Stimulated activated CD4-positive, alpha-beta T cell treated with anti-CD3 and anti-CD28 coated beads, TNF-alpha, amount 100 ng/mL, for 4 hours (primary cell): ENCODE measurements at places on chromosomes 2 and 18.

DNA sequence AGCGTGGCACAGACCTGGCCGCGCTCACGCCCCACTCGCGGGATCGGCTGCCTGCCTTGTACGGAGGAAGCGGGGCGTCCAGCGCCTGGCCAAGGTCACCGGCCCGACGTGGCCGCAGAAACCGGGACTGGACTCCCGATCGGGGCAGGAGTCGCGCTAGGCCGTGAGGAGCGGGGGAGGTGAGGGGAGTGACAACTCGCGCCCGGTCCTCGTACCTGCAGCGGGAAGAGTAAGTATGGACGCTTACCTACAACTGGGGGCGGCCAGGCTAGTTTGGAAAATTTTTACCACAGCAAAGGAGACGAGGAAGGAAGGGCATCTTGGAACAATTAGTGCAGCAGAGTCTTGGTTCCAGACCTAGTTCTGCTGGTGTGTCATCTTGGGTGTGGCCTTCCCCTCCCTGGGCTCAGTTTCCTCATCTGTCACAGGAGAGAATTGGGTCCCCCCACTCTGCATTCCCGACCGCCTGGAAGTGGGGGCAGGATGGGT, 693 bp downstream of the UBE2F start:
- no peak for DNase-seq

DNA sequence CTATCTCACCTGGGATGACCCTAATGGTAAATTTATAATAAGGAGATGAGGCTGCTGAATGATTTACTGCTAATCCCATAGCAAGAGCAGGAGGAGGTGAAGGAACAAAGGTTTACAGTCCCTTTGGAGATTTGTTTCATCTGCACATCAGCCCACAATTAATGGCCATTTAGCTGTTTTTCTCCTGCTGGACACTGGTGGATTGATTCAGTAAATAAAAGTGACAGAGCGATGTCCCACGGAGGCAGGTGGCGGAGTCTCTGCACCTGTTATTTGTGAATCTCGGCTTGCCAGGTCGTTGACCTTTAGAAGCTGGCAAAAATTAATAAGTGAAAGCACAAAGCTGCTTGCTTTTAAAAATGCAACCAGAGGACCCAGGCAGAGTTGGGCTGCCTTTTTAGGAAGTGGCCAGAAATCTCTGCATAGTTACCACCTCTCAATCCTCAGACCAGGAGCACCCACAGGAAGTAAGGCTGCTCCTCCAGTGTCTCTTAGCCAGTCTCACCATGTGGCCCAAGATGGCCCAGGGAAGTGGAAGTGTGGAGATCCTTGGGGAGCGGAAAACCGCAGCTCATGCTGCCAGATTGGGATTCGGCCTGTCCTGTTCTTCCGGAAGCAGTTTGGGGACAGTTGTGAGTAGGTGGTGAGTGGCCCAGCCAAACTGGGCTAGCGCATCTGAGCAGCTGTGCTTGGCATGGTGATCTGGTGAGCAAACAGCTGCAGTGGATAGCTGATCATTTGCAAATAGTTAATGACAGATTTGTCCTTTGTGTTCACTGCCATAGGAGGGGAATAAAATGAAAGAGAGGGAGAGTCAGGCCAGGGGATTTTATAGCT, 1005.7 kb upstream of the PIK3C3 start:
- DNase-seq, result no peak

- no peak for DNase-seq
Measured at GRCh38 chr2:79669714-79670113, 156.9 kb downstream of the CTNNA2 start.

DNA sequence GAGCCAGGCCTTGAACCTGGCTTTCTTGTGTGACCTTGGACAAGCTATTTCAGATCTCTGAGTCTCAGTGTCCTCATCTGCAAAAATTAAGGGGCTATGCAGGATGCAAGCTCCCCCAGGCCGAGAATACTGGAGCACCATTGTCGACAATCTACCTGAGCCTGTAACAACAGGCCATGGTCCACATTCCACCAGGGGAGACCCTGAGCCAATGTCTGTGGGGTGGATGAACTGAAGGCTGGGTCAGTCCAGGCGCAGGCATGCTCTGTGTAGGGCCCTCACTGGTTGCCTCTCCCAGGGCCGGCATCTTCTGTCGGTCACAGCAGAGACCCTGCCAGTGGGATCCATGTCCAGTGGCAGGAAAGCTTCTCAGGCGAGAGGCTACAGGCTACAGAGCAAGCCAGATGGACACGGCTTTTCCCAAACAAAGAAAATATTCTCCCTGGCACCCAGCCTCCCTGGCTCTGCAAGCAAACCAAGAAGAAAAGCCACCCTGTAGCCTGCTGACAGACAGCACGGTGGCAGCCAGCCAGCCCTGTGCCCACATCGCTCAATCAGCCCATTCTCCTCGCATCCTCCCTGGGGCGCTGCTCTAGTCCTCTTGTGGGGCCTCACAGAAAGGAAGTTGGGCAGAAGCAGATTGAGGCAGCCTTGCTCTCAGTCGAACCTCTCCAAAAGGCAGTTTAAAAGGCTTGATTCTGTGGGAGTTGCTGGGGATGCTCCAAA, 48.7 kb upstream of the FZD7 start:
- no peak for DNase-seq

- DNase-seq, result no peak
Measured at GRCh38 chr2:81481242-81481993, 1176.9 kb upstream of the LRRTM1 start.

DNA sequence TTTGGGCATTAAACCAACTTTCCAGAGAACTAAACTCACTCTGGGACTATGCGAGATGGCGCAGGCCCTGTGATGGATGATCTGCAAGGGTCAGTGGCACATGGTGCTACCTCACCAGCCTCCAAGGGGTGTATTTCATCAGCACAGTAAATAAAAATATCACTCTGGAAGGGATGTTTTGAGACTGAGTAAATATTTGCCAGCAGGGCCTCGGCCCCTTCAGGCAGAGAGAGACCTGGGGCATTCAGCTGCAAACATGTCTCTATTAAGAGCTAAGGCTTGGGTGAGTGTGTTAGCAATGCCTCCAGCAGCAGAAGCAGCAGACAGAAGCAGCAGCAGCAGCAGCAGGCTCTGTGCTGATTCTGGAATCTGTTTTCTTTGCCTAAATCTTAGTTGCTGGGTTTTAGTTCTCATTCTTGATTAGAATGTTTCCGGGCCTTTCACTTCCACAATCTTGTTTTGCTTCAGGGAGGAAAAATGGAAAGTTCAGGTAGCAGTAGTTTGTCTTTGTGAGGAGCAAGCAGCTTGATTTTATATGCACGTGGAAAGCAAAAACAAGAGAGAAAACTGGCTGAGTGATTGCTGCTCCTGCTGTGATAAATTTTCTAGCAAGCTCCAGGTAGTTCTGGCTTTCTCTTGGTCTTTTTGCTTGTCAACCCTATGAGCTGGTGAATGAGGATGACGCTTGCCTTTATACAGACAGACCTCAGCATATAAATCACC, 18.6 kb downstream of the ADCYAP1 start:
- no peak for DNase-seq

DNA sequence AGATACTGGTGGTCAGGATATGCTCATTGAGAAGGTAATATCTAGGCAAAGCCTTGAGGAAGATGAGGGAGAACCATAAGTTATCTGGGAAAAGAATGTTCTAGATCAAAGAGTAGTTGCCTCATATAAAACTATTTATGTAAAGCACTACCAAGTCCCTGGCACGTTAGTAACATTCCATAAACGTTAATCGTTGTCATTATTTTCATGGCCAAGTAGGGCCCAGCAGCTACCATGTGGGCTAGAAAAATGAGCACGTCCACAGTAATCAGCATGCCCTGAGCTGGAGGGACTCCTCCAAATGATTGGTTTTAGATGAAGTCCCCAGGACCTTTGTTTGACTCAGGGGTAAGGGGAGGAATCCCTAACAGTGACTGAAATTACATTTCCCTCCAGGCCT, 32.7 kb upstream of the AFTPH start:
- no peak for DNase-seq

DNA sequence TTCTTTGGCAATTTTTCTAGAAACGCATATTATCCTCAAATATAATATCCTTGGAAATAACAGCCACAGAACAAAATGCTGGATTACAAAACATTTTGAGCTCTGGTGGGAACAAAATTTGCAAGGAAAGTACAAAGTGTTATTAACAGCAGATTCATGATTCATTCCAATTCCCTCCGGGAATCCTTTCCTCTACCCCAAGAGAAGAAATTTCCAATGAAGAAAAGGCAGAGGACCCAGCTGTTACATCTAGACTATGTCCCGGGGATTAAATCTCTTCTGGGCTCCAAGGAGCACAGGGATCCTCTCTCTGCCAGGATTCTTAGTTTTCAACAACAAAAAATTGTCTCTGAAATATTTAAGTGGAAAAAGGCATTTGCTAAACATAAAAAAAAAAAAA, 51.6 kb upstream of the TMEFF2 start:
- DNase-seq, result no peak

DNA sequence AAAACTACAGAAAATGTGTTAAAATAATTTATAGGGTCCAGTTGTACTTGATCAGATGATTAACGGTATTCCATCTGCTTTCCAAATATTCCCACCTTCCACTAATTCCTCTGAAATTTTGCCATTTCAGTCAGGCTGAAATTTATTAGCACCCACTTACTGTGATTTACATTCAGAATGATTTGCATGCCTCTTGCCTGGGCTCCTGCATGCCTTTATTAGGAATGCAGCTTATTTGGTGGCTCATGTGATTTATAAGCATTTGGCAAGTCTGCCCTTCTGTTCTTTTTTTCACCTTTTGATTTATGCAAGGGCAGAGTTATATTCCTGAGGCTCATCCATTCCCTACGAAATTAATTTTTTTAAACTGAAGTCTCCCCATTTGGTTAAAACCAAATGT, 1594.5 kb upstream of the PIK3C3 start:
- DNase-seq, result no peak

DNA sequence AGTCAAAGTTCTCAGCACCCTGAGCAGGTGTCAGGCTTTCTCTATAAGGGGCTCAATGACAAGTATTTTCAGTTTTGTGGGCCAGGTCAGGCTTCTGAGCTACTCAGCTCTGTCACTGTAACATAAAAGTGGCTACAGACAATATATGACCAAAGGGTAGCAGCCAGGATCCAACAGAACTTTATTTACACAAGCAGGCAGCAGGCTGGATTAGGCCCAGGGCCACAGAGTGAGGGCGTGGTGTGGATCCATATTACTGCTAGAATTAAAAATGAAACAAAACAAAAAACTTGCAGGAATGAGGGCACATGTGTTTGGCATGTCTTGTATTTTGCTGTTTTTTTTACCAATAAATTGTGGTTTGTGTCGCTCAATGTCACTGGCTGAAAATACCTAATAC, 143.7 kb downstream of the EIPR1 start:
- no peak for DNase-seq

GRCh38 chr2:133523406-133523805, 44.9 kb downstream of the NCKAP5 start:
- no peak for DNase-seq

DNA sequence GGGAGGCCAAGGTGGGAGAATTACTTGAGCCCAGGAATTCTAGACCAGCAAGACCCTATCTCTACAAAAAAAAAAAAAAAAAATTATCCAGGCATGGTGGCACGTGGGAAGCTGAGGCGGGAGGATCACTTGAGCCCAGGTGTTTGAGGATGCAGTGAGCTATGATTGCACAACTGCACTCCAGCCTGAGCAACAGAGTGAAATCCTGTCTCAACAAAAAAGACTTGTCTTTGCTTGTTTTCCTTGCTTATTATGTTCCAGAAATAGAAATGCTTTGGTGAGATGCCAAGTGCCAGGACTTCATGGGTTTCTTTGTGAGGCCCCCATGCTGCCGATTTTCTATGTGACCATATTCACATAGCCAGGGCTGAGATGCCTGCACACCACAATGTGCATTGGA, 9.0 kb downstream of the DCDC2C start:
- DNase-seq, result no peak

- no peak for DNase-seq
Measured at GRCh38 chr2:70044290-70045040, 42.8 kb upstream of the PCBP1 start.

DNA sequence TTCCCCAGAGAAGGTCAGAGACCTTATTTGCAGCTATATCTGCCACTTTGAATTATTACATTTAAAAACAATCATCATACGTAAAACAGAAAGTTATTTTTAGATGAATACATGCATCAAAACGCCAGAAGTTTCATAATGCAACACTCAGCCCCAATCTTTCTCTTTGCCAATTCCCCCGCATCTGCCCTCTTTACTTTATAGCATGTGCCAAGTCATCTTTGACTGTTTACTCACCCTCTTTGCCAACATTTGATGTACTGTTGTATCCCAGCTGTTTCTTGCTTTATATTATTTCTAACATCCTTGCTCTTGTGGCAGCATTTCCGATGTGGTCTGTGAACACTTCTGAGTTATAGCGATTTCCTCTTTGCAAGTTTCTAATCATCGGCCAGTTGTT, 86.2 kb downstream of the CRIM1 start:
- no peak for DNase-seq

DNA sequence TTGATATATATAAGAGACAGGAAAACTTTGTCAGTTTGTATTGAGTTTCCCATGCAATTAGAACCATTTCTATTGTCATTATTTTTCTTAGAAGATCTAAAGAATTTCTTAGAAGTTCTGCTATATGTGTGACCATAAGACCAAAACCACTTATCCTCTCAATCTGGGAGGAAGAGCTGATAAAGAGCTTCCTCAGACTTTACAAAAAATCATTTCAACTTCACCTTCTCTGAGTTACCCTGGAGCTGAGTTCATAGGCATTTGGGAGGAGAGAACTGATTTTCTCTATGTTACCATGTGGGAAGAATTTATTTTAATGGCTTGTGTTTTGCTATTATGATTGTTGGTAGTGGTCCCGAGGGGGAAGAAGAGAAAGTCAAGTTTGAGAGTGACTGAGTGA, 329.3 kb downstream of the GPD2 start:
- DNase-seq, result no peak

- DNase-seq, result no peak
Measured at GRCh38 chr2:217856871-217857270, 145.9 kb downstream of the TNS1 start.

GRCh38 chr2:42888321-42889245, 96.2 kb upstream of the HAAO start:
- DNase-seq, result no peak

DNA sequence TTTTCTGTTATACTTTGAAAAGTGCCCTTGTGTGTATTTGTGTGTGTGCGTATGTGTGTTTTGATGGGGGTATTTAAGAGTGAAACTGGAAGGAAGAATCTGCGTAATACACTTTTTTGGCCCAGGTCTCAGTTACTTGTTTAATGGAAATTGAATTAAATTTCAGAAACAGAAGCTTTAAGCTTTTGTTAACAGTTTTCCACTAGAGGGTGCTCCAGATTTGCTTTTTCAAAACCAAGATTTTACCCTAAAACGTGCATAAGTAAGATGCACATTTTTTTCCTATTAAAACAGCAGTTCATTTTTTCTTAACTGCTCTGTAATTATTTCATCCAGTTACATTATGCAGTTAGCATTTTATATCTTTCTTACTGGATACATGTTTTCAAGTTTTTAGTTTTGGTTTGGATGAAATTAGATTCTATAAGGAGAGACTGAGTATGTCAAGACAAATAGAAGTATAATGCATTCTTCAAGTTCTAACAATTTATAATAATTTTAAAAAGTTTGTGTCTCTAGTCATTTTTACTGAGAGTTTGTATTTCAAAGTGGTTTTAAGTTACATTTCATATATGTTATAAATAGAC, 97.2 kb downstream of the PIK3C3 start:
- DNase-seq, result no peak

GRCh38 chr2:131035826-131036231, 57.4 kb downstream of the FAM168B start:
- no peak for DNase-seq

GRCh38 chr2:188598551-188598950, 306.9 kb downstream of the GULP1 start:
- DNase-seq, result no peak
